ENCODE measurements at places on chromosomes 7 and 10.

DNA sequence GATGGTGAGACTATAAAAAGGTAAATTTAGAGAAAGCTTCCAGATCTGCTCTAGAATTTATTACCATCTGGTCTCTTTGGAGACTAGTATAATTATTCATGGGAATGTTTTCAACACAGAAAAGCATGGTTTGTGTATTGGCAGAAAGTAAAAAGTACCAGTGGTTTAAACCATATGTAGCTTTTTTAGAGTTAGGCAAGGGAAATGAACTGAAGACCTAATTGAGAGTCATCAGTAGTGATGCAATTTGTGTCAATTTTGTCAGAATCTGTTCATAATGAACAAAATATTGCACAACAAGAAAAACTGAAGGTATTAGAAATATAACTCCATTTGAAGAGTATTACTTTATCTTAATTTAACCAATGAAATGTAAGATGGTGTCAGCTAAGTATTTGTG is 181.4 kb downstream of the ADK start:
- DNase-seq: no peak

DNA sequence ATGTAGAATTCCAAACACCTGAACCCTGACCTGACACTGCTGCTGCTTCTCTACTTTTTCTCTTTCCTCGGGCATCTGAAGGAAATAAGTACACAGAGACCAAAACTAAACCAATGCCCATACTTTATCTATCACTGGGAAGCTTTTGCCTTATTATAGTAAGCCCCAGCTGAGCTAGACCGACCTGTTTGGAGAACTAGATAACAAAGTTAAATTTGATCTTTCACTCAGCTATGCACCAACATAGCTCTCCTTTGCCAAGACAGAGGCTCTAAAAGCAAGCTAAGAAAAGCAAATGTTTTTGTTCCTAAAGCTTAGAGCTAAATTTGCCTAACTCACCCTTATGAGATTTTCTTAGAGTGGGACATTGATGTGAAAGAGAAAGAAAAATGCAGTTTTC is 39.1 kb downstream of the NHLRC2 start:
- no peak for DNase-seq

- no peak for DNase-seq
These were observed 98.1 kb downstream of the GPR37 start for GRCh38 chr7:124667312-124668153.

DNA sequence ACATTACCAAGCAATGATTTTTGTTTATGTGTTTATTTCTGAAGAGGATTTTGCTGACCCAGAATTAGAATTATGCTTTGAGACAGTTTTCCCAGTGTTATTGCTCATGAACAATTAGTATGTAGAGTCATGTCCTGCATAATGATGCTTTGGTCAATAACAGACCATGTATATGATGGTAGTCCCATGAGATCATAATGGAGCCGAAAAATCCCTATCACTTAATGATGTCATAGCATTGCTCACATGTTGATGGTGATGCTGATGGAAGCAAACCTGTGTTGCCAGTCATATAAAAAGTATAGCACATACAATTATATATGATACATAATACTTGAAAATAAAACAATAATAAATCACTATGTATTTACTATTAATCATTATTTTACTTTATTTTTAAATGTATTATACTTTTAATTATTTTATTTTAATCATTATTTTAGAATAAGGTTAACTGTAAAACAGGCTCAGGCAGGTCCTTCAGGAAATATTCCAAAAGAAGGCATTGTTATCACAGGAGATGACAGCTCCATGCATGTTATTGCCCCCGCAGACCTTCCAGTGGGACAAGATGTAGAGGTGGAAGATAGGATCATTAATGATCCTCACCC is 33.5 kb downstream of the AHR start:
- no peak for DNase-seq

DNA sequence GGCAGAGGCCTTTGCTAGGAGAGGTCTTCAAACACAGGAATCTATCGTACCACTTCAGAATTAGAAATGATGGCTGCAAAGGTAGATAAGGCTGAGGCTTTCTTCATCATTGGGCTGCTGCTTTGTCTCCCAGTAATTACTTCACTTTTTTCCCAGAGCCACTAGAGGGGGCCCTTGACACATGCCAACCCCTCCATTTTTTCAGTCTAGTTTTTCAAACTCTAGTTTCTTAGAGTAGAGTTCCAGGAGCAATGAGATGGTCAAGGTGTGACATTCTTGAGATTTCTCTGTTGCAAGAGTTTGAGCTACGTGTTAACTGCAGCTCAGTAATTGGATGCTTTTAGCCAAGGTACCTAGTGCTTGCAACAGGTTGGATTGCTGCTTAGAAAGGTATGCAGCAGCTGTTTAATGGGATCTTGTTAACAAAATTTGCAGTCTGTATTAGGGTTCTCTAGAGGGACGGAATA is 33.8 kb upstream of the RBM20 start:
- peak; percentile 30 for DNase-seq

All from GM19239 (cell line).